ENCODE measurements at places on chromosomes 16 and 17. TPM values are rescaled to one million over a fixed set of nuclear protein-coding genes. Genes with fewer than 3 reads are reported as not detected.

Gene GPRC5C
- total RNA-seq, result not detected

Gene TBC1D3B
- 9.9 TPM for total RNA-seq

Gene C16orf74
- total RNA-seq, result 3.6 TPM

Gene GOT2
- total RNA-seq, result 68.5 TPM
